Activated T-helper 2 cell treated with anti-CD3 and anti-CD28 coated beads, Interferon-gamma antibody, Interleukin-2, Interleukin-4, amounts not matched to agents 10 μg/mL and 5 μg/mL and 100 μg/mL, durations not matched to agents 14 hours and 24 hours and 36 hours (primary cell): ENCODE measurements at places on chromosomes 4 and X. TPM values are rescaled to one million over a fixed set of nuclear protein-coding genes. Genes with fewer than 3 reads are reported as not detected.

DNA sequence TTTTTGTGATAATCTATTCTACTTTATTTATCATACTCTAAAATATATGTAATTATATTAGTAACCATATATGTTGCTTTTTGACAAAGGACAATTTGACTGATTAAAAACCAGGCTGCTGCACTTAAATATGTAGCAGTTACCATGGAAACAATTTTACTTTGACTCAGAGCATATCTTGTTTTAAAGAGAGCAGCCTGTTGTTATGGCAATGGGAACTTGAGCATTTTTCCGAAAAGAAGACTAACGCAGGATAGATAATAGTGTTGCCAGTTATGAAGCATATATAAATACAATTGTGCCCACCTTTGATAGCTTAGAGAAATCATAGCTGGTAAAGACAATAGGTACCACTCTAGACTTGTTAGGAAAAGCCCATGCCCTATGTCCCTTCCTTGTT is 283.0 kb downstream of the GASK1B start:
- H3K27me3 ChIP-seq, result no peaks in the 10 kb centered on the region
- no peaks in the 10 kb centered on the region for H3K36me3 ChIP-seq
- H3K4me3 ChIP-seq, result no peak overlapping the region
- no peak for DNase-seq
- H3K4me1 ChIP-seq, result no peaks in the 10 kb centered on the region

DNA sequence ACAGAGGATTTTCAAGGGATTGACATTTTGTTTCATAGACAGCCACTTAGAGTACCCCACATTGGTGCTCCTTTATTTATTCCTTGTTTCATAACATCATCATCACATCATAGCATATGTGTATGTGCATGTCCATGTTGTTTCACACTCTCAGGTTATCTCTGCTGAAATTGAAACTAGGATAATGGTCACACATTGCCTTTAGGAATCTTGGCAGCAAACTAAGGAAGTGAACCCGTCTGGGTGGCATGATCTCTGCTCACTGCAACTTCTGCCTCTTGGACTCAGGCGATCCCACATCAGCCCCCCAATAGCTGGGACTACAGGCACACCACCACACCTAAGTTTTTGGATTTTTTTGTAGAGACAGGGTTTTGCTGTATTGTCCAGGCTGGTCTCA is 234.2 kb upstream of the ANKRD50 start:
- H3K27ac ChIP-seq, result no peak overlapping the region
- no peaks in the 10 kb centered on the region for H3K36me3 ChIP-seq
- no peak for DNase-seq
- H3K27me3 ChIP-seq, result no peaks in the 10 kb centered on the region

DNA sequence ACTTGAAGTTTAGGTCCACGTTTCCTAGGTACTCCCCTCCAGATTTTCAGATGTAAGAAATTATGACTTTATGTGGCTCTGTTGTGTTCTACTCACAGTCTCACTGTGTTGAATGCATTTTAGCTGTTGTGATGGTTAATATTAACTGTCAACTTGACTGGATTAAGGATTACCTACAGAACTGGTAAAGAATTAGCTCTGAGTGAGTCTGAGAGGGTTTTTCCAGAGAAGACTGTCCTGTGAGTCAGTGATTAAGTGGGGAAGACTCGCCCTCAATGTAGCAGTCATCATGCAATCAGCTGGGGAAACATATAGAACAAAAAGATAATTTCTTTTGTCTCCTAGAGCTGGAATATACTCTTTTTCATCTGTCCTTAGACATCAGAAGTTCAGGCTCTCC is 493.4 kb downstream of the ACTRT1 start:
- H3K4me1 ChIP-seq, result no peaks in the 10 kb centered on the region
- H3K36me3 ChIP-seq, result no peaks in the 10 kb centered on the region
- DNase-seq, result no peak
- H3K27me3 ChIP-seq, result no peaks in the 10 kb centered on the region
- H3K4me3 ChIP-seq, result no peak overlapping the region
- H3K27ac ChIP-seq, result no peak overlapping the region

DNA sequence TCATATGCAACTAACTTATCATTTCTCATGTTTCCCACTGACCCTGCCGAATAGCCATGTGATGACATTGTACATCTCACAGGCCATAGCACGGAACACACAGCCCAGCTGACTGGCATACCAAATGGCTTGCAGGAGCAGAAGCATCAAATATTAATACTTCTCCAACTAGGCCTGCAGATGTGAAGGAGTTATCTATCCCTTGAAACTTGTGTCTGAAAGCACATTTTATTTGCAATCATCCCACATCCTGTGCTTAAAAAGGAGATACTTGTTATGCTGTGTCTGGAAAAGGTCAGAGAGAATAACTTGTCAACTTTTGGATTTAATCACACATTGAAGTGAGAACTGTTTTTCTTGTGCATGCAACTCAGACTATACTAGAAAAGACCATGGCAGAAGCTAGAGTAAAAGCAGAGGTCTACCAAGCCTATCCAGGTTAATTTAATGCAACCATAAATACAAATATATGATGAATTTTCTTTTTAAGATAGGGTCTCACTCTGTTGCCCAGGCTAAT is 100.4 kb downstream of the IRF2 start:
- H3K4me3 ChIP-seq, result no peak overlapping the region
- peak overlapping the region; percentile 55 for H3K27ac ChIP-seq
- H3K4me1 ChIP-seq, result peaks cover 19% of the 10 kb centered on the region
- H3K36me3 ChIP-seq, result peaks cover 11% of the 10 kb centered on the region
- no peak for DNase-seq

DNA sequence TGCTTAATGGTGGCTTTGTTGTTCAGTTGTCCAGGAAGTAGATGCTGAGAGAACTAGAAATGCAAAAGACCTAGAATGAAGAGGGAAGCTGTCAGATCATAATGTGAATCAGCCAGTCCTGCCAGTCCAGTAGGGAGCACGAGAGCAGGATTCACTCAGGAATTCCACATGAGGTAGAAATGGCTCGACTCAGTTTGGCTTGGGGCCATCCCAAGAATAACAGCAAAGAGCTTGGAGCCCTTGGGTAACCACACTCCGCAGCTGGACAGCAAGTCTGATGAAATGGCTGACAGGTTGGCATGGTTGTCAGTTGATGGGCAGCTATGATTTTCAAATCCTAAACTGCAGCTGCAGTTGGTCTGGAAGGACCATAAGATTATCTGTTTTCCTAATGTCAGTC is 44.5 kb upstream of the WDR1 start:
- H3K4me1 ChIP-seq, result peaks cover 23% of the 10 kb centered on the region
- DNase-seq, result no peak
- peak overlapping the region; percentile 15 for H3K27ac ChIP-seq
- H3K4me3 ChIP-seq, result no peak overlapping the region
- H3K27me3 ChIP-seq, result peaks cover 5% of the 10 kb centered on the region

DNA sequence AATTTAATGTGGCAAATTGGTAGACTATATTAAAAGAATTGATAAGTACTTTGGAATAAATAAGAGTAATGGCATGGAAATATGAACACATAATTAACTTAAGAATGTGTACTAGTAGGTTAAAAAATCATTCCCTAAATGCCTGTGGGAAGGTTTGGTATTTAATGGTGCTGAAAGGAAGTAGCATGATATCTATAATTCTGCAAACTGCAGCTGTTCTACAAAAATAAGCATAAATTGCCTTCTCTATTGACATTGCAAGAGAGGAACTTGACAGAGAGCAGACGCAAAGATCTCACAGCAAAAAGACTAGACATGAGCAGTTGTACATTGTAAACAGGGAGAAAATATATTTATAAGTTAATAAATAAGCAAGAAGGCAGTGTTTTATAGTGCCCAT is 752.5 kb upstream of the PCDH10 start:
- no peak overlapping the region for H3K4me3 ChIP-seq
- H3K4me1 ChIP-seq, result no peaks in the 10 kb centered on the region
- DNase-seq, result no peak

DNA sequence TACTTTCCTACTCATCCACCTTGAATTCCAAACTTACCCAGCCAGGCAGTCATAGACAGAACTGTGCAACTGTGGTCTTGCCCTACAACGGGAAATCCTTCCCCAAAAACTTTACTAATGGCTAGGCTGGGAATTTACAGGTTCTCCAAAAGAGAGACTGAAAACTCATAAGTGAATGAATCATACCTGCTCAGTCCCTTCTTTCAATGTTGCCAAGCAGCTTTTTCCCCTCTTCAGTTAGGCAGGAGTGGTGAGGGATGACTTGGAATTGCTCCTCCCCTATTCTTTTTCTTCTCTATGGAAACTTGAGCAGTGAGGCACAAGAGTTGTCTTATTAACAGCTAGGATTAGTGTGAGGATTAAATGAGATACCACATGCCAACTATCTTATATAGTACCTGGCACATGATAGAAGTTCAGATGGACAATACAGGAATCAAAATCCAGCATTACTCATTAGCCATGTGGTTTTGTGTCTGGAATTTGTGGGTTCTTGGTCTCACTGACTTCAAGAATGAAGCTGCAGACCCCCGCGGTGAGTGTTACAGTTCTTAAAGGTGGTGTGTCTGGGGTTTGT is 105.9 kb downstream of the TEX13A start:
- no peak for DNase-seq
- H3K36me3 ChIP-seq, result no peaks in the 10 kb centered on the region
- H3K27me3 ChIP-seq, result no peaks in the 10 kb centered on the region

DNA sequence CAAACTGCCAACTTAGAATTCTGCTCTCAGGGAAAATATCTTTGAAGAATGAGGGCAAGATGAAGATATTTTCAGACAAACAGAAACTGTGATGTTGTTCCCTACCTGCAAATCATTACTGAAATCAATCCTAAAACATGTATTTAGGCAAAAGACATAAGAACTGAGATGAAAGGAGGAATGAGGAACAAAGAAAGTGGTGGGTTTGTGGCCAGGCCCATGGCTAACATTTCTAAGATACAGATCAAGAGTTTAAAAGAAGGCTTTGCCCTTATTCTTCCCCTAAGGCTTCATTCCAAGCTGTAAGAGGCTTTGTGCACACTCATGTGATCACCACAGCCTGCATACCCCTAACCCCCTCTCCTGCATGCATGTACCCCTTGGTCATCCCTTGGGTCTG is 46.5 kb downstream of the ADGRG2 start:
- DNase-seq, result no peak
- no peak overlapping the region for H3K27ac ChIP-seq

MBTPS2 gene
- 9.8 and 10.4 TPM in 2 replicates for total RNA-seq

MFSD8 gene
- total RNA-seq, result 18.7 and 20.2 TPM in 2 replicates

POU3F4 gene
- not detected in 2 replicates for total RNA-seq

ENPP6 gene
- 0.14 and 0.41 TPM in 2 replicates for total RNA-seq

FRMD7 gene
- not detected in 2 replicates for total RNA-seq

SH3D19 gene
- not detected in 2 replicates for total RNA-seq

GJB1 gene
- not detected in 2 replicates for total RNA-seq

PARM1 gene
- not detected in 2 replicates for total RNA-seq

GC gene
- not detected in 2 replicates for total RNA-seq

ANKRD50 gene
- total RNA-seq, result 0.39 and 0.44 TPM in 2 replicates

HSFX1 gene
- 0.57 and 1.2 TPM in 2 replicates for total RNA-seq
